ENCODE measurements at places on chromosomes 12 and 14.

DNA sequence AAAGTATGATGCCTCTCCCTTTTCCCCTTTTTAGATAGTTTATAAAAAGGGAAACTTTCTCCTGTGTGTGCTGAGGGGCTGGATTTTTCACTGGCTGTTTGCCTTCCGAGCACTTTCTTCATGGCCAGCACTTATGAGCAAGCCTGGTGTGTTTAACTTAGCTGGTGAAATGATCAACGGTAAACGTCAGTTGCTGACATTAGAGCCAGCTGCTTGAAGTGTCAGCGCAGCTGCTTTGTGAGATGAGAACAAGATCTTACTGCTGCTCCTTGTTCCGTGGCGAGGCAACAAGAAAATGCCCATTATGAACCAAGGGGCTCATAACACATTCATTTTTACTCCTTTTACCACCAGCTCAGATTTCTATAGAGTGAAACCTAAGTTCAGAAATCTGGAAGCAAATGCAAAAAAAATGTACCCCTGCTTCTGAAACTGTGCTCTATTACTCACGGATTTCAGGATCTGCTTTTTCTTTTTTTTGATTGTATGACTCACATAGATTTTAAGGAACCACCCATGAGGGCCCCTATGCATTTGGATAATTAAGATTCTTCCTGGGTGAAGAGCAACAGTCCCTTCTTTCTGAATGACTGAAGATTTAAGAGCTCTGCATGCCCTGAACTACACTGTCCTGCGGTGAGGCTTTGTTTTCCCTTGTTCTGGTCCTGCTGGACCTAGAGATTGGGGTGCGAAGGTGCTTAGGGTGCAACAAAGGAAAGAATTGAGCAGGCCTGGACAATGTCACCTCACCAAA, 74.3 kb upstream of the CPM start:
- no peaks in the 10 kb centered on the region for H3K27me3 ChIP-seq
- H3K27ac ChIP-seq, result peak overlapping the region; percentile 22
- no peak for DNase-seq
- H3K4me3 ChIP-seq, result no peak overlapping the region
- peaks cover 33% of the 10 kb centered on the region for H3K4me1 ChIP-seq

DNA sequence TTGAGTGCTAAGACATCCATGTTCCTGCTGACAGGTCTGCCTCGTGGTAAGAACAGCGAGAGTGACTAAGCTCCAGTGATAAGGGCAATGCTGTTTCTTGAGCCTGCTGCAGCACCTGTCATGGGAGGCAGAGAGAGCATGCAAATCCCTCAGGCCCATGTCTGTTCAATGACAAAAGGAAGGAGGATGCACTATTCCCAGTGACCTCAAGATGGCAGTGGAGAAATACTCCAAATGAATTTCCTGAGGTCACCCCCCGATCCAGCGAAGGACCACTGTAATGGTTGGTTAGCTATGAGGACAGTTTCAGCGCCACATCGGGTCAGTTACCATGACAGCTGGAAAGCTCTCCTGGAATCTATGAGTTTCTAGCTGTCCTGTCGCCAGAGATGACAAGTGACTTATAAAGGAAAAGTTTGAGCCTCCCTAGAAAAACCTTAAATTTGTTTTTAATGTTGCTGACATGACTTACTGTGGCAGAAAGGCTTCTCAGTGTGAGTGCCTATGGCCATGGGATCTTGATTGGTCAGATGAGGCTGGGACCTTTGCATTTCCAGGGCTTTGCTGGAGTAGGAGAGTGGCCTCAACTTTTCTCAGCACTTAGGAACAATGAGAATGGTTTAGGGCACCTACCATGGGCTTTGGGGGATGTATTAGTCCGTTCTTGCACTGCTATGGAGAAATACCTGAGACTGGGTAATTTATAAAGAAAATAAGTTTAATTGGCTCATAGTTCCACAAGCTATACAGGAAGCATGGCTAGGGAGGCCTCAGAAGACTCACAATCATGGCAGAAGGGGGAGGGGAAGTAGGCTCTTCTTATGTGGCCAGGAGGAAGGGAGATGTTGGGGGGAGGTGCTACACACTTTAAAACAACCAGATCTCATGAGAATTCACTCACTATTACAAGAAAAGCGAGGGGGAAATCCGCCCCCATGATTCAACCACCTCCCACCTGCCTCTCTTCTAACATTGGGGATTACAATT, 88.0 kb upstream of the TMEM260 start:
- H3K36me3 ChIP-seq, result no peaks in the 10 kb centered on the region
- no peak overlapping the region for H3K27ac ChIP-seq
- no peak for DNase-seq
- H3K4me3 ChIP-seq, result no peak overlapping the region
- no peaks in the 10 kb centered on the region for H3K27me3 ChIP-seq

DNA sequence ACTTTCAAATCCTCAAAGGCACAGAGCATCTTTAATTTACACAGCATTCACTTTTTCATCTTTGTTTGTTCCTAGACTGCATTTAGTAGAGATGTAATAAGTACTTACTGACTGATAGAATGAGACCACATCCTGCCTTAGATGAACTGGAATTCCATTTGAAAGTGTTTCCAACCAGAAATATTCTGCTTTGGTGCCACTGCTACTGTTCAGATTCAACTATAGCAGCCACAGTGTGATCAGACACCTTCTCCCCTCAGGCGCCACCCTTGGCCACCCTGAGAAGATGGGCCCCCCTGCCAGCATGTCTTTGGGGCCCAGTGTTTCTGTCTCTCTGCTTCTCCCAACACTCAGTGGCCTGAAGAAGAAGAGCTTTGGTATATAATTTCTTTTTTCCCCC, 449.1 kb downstream of the RAD51B start:
- no peak for DNase-seq
- H3K4me1 ChIP-seq, result peaks cover 5% of the 10 kb centered on the region
- H3K27ac ChIP-seq, result peak overlapping the region; percentile 63
- no peaks in the 10 kb centered on the region for H3K27me3 ChIP-seq

- no peak overlapping the region for H3K27ac ChIP-seq
- no peaks in the 10 kb centered on the region for H3K27me3 ChIP-seq
- no peak overlapping the region for H3K4me3 ChIP-seq
- peaks cover 27% of the 10 kb centered on the region for H3K4me1 ChIP-seq
- H3K36me3 ChIP-seq, result no peaks in the 10 kb centered on the region
Measured at GRCh38 chr12:1723721-1724120, 32.9 kb downstream of the ADIPOR2 start.

DNA sequence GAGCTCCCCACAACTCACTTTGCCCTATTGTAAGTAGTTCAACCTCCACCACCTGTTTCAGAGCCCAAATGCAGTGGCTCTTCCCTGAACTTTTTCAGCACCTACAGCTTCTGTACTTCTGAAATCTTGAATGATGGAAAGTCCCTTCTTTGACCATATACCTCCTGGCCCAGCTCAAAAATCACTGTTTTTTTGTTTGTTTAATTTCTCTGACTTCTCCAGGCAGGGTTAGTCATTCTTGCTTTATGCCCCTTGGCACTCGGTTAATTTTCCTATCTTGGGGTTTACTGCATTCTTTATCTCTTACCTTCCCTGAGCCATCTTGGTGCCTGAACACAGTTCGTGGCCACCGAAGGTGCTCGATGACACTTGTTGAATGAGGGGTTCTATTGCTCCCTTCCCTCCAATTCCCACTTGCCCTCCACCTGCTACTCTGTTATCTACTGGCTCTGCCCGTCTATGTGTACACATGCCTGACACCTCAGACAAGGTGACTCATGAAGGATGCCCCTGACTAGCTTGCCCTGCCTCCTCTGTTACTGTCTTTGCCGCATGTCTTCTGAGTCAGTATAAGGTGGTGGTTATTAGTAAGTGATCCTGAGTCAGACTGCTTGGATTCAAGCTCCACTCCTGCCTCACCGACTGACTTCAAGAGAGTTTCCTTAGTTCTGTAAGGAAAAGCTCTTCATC, 4.4 kb downstream of the AMHR2 start:
- H3K27me3 ChIP-seq, result no peaks in the 10 kb centered on the region
- no peak overlapping the region for H3K27ac ChIP-seq
- H3K4me1 ChIP-seq, result no peaks in the 10 kb centered on the region
- H3K36me3 ChIP-seq, result no peaks in the 10 kb centered on the region
- no peak for DNase-seq

GRCh38 chr12:104553421-104553820, 96.7 kb downstream of the CHST11 start:
- no peaks in the 10 kb centered on the region for H3K36me3 ChIP-seq
- DNase-seq, result no peak
- no peaks in the 10 kb centered on the region for H3K4me1 ChIP-seq
- no peaks in the 10 kb centered on the region for H3K27me3 ChIP-seq

- peaks cover 47% of the 10 kb centered on the region for H3K4me1 ChIP-seq
- no peaks in the 10 kb centered on the region for H3K27me3 ChIP-seq
- peak overlapping the region; percentile 89 for H3K27ac ChIP-seq
- peaks cover 16% of the 10 kb centered on the region for H3K36me3 ChIP-seq
- peak overlapping the region; percentile 92 for H3K4me3 ChIP-seq
- no peak for DNase-seq
Measured at GRCh38 chr14:67360470-67361206, 510 bp downstream of the EIF2S1 start.

DNA sequence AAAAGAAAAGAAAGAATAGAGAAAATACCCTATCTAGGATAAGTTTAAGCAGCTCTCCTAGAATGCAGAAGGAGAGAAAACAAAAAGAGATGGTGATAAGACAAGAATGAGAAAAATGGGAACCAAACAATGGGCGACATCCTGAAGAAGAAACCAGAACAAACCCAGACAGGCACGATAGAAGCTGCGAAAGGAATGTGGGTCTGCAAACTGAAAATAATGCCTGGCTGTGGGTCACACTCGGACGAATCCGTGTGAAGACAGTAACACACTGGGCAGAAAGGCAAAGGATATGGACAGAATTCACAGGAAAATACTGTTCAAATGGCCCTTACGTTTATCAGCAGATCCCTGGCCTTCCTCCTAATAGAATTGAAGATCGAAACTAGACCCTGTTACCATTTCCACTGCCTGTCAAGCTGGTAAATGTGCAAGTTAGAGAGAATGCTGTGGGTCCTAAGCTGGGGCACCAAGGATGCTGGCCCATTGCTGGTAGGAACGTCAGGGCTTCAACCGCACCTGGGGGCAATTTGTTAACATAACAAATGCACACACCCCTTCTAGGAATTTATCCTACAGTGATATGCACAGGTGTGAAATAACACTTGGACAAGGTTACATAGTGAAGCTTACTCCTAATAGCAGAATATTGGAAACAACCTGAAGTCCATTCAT, 117.5 kb upstream of the RFLNA start:
- no peaks in the 10 kb centered on the region for H3K27me3 ChIP-seq
- no peak overlapping the region for H3K27ac ChIP-seq
- no peaks in the 10 kb centered on the region for H3K36me3 ChIP-seq
- no peaks in the 10 kb centered on the region for H3K4me1 ChIP-seq

GRCh38 chr12:52432559-52433207, 1.5 kb downstream of the KRT75 start:
- no peak overlapping the region for H3K4me3 ChIP-seq
- H3K36me3 ChIP-seq, result no peaks in the 10 kb centered on the region
- no peak for DNase-seq

DNA sequence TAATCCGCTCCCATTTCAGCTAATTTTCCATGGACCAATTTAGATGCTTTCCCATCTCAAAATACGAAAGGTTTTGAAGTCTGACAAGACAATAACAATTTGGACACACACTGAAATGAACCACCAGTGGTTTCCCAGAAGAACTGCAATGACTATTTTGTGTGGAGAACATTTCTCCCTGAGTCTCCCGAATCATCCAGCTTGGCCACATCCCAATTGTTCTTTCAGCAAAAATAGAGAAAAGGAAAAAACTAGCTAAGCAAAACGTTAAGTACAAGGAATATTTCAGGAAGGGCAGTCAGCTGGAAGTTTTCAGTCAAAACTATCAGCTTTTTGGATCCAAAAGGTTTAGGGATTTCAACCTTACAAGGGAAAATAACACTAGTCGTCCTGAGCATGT, 390.6 kb downstream of the KCNH5 start:
- no peak for DNase-seq
- H3K27ac ChIP-seq, result no peak overlapping the region
- H3K4me1 ChIP-seq, result no peaks in the 10 kb centered on the region

GRCh38 chr12:100840748-100841147, 46.2 kb downstream of the ANO4 start:
- no peaks in the 10 kb centered on the region for H3K36me3 ChIP-seq
- DNase-seq, result no peak
- H3K4me3 ChIP-seq, result no peak overlapping the region
- H3K27me3 ChIP-seq, result no peaks in the 10 kb centered on the region
- no peaks in the 10 kb centered on the region for H3K4me1 ChIP-seq

GRCh38 chr12:131012279-131013069, 58.8 kb downstream of the ADGRD1 start:
- H3K27me3 ChIP-seq, result no peaks in the 10 kb centered on the region
- H3K4me1 ChIP-seq, result peaks cover 4% of the 10 kb centered on the region
- no peak overlapping the region for H3K4me3 ChIP-seq
- no peak for DNase-seq
- no peak overlapping the region for H3K27ac ChIP-seq

- H3K27ac ChIP-seq, result no peak overlapping the region
- DNase-seq, result no peak
- no peaks in the 10 kb centered on the region for H3K36me3 ChIP-seq
- H3K4me3 ChIP-seq, result no peak overlapping the region
Measured at GRCh38 chr12:13342971-13343370, 146.4 kb downstream of the EMP1 start.

DNA sequence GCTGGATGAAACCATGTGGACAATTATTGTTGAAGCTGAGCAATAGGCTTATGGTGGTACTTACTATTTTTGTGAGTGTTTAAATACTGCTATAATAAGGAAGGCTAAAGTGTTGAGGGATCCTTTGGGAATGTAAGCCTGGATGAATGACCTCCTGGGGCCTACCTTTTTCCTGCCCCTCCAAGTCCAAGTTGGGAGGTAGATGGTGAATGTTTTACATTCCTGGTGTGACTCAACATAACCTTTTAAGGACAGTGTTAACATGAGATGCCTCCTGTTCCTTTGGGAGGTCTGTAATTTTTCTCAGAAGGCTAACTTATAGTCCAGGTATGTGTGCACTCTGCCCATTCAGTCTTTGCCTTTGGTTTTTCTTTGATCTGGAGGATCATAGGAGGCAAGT, 315.9 kb downstream of the NRXN3 start:
- H3K36me3 ChIP-seq, result no peaks in the 10 kb centered on the region
- H3K4me3 ChIP-seq, result no peak overlapping the region
- H3K4me1 ChIP-seq, result no peaks in the 10 kb centered on the region
- H3K27ac ChIP-seq, result no peak overlapping the region
